ENCODE measurements at places on chromosomes 12 and 14. TPM values are rescaled to one million over a fixed set of nuclear protein-coding genes. Genes with fewer than 3 reads are reported as not detected.

CFL2 gene
- total RNA-seq = 30.3 TPM

MYL6B gene
- 8.9 TPM for total RNA-seq

KCNC2 gene
- total RNA-seq = not detected

TBK1 gene
- 57.1 TPM for total RNA-seq

CACNA2D4 gene
- 49.6 TPM for total RNA-seq

CNTN1 gene
- not detected for total RNA-seq

TPPP2 gene
- total RNA-seq = not detected

IPO4 gene
- total RNA-seq = 46.2 TPM

P2RX2 gene
- total RNA-seq = not detected

OVCH1 gene
- not detected for total RNA-seq

CEBPE gene
- not detected for total RNA-seq

KRT72 gene
- total RNA-seq = 38.0 TPM

RNF34 gene
- total RNA-seq = 73.4 TPM

KERA gene
- not detected for total RNA-seq

TMEM30B gene
- total RNA-seq = 1.0 TPM

GPR84 gene
- total RNA-seq = 0.45 TPM

DTX3 gene
- 81.1 TPM for total RNA-seq

ADGRD1 gene
- 1.4 TPM for total RNA-seq

FAM181A gene
- total RNA-seq = not detected

DIP2B gene
- total RNA-seq = 22.2 TPM

NXPH4 gene
- 0.82 TPM for total RNA-seq

NPFF gene
- total RNA-seq = not detected

P2RX7 gene
- 22.9 TPM for total RNA-seq

RNASE2 gene
- 2.2 TPM for total RNA-seq

PRB2 gene
- not detected for total RNA-seq

TGM1 gene
- total RNA-seq = 4.9 TPM

KRT86 gene
- 2.7 TPM for total RNA-seq

CD27 gene
- 2.7 TPM for total RNA-seq

LRP1-AS gene
- total RNA-seq = not detected

MYO1A gene
- not detected for total RNA-seq

B4GALNT1 gene
- 0.48 TPM for total RNA-seq

MIPOL1 gene
- total RNA-seq = not detected

Data from natural killer cell (primary cell).